ENCODE measurements at places on chromosomes 1 and 21.

GRCh38 chr21:33412832-33413519, 9.8 kb downstream of the IFNGR2 start:
- H3K4me1 ChIP-seq: peaks cover 30% of the 10 kb centered on the region
- no peaks in the 10 kb centered on the region for H3K27me3 ChIP-seq
- no peak for DNase-seq
- no peak overlapping the region for H3K27ac ChIP-seq
- peaks cover 35% of the 10 kb centered on the region for H3K36me3 ChIP-seq

DNA sequence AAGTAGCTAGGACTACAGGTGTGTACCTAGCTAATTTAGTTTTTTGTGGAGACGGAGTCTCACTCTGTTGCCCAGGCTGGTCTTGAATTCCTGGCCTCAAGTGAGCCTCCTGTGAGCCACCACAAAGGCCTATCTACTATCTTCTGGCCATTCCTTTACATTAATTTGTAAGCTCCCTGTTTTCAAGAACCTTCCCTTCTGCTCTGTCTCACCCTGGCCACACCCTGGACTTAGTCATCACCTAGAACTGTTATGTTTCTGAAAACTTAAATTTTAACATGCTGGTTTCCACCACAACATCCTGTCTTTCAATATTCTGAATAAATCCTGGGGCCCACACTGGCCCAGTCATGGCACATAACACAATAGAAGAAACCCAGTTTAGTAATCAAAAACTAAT, 4.9 kb upstream of the B4GALT3 start:
- no peaks in the 10 kb centered on the region for H3K27me3 ChIP-seq
- peaks cover 83% of the 10 kb centered on the region for H3K4me1 ChIP-seq
- DNase-seq: no peak
- H3K27ac ChIP-seq: peak overlapping the region; percentile 78

DNA sequence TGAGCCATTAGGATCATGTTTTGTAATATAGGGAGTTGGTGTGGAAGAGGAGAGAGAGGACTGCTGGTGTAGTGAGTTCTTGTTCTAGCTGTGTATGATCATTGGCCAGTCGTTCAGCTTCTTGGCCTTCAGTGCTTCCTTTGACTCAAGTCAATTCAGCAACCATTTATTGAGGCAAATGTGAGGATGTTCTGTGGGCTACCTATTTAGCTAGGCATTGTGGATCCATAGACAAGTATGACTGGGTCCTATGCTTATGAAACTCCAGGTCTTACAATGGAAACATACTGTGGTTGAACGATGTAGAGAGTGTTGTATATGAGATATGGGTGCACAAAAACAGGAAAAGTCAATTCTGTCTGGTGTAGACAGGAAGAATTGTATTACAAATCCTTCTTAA, 41.7 kb downstream of the NFIA start:
- no peaks in the 10 kb centered on the region for H3K27me3 ChIP-seq
- H3K36me3 ChIP-seq: no peaks in the 10 kb centered on the region
- no peak overlapping the region for H3K27ac ChIP-seq

DNA sequence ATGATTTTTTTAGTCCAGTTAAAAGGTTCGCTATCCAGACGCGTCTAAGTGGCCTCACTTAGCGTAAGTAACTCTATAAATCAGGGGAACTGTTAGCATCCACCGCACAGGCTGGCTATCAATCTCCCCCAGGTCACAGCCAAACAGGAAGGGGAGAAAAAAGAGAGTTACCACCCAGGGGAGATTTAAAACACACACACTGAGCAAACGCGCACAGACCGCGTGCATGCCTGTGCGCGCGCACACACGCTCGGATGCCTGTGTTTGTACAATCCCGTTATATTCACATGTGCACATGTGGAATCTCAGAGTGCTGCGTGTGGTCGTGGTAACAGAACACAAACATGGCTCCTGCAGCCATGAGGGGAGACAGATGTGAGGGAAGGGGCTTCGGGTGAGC, 125.4 kb downstream of the CASZ1 start:
- no peak overlapping the region for H3K4me3 ChIP-seq
- H3K27ac ChIP-seq: no peak overlapping the region
- DNase-seq: no peak
- no peaks in the 10 kb centered on the region for H3K36me3 ChIP-seq
- H3K4me1 ChIP-seq: no peaks in the 10 kb centered on the region
